Esophagus mucosa (tissue), 1 donor: ENCODE measurements at places on chromosomes 4 and X.

- no peak for ATAC-seq
These were observed 167.4 kb upstream of the TACR3 start for GRCh38 chr4:103887191-103887590.

GRCh38 chr4:3851211-3851610, 85.0 kb downstream of the ADRA2C start:
- ATAC-seq = no peak

GRCh38 chr4:126762663-126763247, 870.0 kb upstream of the INTU start:
- no peak for ATAC-seq

- ATAC-seq = peak; percentile 28
These were observed 204.9 kb downstream of the GBA3 start for GRCh38 chr4:22897520-22898108.

- no peak for ATAC-seq
These were observed 413.6 kb upstream of the CXorf51A start for GRCh38 chrX:147228153-147228552.

DNA sequence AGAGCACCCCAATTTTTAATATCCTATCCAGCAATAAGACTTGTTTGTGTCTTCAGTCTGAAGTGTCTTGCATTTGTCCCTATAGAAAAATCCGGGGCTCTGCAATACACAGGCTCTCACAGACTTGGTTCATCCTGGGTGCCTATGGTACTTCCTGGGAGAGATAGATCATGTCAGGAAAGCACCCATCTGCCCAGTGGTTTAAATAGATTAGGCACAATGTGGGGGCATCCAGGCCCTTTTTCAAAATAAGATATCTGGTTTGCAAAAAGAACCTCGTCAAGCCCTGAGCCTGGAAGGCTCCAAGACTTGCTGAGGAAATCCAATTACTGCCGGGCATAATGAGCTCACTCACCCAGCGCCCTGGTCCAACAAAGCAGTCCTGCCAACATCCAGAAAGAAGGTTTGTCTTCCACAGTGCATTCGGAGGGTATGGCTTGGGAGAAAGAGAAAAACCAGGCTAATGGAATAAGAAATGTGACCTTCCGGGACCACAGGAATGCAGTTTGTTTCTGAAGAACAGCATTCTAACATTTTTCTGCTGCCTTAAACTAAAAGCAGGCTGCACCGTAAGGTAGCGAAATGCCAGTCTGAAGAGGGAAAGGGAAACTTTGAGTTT, 11.6 kb downstream of the JAKMIP1 start:
- no peak for ATAC-seq

DNA sequence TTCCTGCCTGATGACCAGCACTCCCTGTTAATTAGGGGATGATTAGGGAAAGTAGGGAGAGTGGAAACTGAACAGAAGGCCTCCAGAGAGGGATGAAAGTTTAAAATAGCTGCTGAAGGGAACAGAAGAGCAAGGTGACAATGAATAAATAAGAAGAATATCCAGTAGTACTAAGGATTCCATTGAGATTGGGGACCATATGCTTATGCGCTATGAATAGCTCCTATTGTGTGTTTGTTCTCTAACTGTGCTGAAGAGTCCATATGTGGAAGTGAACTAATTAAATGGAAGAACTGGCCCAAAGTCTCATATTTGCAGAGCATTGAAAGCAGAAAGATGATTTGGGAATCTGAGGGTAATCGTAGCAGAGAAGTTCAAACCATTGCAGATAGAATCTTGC, 137.0 kb downstream of the PRSS12 start:
- ATAC-seq = no peak

- ATAC-seq = no peak
These were observed 2141.7 kb upstream of the TENM3 start for GRCh38 chr4:180101348-180102083.

- no peak for ATAC-seq
These were observed 250.4 kb upstream of the GIMD1 start for GRCh38 chr4:106618956-106619355.

DNA sequence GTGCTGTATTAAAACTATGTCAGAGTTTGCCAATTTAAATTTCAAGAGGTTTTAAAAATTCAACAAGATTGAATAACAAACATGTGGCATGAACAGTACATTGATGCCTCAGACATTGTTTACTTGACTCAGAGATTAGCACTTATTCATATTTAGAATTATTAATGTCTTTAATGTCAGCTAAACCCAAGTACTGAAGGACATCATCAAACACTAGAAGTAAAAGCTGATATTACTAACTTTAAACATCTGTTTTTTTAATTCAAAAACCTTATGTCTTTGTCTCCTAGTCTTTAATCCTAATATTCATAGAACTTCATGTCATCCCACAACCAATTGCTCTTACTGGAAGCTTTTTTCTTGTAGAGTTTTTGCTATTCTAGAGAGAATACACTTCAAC, 406.2 kb upstream of the PCDH7 start:
- ATAC-seq = no peak
